ENCODE measurements at places on chromosomes 13 and 19.

DNA sequence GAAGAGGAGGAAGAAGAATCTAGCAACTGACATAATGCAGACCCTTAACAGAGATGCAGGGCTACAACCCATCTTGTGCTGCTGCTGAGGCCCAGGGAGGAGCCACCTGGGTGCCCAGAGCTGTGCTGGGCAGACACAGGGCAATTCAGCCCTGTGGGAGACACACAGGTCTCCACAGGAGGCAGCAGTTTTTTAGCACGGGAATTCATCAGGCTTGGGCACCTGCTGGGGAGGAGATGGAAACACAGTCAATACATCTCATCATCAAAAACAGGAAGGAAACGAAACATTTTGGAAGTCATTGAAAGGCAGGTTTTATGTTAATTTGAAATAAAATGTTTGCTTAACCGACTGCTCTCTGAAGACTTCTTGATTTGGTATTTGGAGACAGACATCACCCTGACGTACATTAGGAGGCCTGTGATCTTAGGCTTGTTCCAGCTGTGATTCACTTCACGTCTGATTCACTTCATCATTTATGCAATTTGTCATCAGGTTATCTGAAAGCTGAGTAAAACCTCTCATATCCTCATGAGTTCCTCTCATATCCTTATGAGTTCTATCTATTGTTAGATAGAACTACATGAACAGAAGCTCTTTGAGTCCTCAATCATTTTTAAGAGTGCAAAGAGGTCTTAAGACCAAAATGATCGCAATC is 77.4 kb downstream of the CYSLTR2 start:
- no peak for DNase-seq

- DNase-seq, result no peak
These were observed 14.4 kb downstream of the SAMD4B start for GRCh38 chr19:39356647-39357046.

- no peak for DNase-seq
These were observed 418.2 kb downstream of the DCT start for GRCh38 chr13:94061301-94061700.

- no peak for DNase-seq
These were observed 69.5 kb downstream of the DACH1 start for GRCh38 chr13:71797517-71797916.

DNA sequence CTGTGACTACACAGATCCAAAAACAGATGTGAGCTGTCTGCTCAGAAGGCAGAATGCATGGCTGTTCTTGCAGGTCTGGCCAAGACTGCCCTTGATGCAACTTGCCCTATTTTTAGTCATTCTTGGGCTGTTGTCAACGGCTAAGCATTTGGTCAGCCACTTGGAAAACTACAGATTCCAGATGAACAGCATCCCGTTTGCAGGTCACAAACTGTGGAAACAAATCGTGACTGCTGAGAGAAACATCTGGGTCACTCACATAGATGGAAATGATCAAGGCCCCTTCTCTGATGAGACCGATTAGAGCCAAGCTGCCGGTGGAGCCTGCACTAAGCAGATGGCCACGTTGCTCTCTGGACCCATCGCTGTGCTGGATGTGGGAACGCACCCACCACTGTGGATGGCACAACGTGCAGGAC is 15.4 kb upstream of the METTL21C start:
- no peak for DNase-seq

- no peak for DNase-seq
These were observed 445.4 kb downstream of the DCT start for GRCh38 chr13:94033830-94034642.

DNA sequence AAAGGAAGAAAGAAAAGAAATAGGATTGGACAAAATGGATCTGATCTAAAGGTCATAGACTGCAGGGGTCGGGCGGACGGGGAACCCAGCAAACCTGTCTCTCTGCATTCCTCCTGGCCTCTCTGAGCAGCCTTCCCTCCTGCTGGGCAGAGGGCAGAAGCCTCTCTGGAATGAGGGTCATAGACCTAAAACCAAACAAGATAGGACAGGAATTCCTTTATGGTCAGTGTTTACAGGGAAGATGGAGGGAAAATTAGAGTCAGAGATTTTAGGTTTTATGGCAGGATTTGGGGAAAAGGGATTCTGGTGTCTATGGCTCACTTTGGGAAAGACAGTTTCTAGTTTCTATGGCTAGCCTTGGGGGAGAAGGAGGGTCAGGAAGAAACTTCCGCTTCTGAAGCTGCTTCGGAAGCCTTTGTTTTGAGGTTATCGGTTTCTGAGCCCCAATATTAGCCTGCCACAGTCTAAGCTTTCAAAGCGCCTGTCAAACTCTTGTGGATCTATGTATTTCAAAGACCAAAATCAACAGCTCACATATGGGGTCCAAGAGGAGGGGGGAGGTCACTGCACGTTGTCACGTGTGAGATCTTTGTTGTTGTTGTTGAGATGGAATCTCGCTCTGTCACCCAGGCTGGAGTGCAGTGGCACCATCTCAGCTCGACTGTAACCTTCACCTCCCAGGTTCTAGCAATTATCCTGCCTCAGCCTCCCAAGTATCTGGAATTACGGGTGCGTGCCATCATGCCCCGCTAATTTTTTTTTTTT is 18.9 kb upstream of the DPRX start:
- DNase-seq, result no peak

DNA sequence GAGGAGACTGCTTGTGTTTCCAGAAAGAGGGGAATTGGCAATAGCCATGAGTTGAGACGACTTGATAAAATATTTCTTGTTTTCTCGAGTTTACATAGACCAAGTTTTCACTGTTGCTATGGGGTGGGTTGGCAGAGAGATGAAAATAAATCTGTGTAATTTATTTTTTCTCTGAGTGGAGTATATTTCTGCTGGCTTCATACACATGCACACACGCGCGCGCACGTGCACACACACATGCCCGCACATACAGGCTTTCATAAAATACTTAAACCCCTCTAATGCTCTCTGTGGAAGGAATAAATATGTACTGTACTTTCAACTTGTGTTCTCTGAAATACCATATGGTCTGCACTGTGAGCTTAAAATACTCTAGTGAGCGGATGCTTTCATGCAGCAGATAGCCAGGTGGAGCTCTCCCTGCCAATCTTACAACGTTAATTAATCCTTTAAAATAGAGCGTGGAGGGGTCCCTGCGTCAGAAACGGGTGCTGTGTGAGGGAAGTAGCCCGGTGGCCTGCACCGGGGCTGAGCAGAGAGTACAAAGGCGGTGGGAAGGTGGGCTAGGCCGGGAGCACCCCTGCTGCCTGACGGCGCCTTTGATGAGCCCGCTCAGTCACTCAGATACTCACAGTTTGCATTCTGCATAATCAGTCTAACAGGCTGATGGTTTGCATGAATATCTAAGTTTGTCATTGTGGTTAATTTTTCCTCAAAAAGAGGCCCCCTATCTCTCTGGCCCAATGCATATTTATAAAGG is 44.1 kb downstream of the CCNE1 start:
- DNase-seq, result no peak

DNA sequence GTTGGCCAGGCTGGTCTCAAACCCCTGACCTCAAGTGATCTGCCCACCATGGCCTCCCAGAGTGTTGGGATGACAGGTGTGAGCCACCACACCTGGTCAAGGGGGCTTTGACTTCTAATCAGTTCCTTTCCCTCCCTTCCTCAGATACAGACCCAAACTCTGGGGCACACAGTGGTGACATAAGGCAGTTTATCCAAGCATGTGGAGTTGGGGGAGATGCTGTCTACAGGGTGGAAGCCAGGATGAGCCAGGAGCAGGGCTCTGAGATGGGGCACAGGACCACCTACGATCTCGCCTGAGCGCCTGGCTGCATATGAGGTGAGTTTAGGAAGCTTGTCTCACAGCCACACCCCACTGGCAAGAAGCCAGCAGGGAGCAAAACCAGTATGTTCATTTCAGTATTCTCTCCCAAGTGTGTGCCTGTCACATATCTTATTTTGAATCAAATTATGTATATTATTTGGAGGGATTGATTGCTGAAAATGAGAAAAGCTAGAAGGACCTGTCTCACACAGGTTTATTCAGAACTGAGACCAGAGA is 67.7 kb downstream of the KCTD15 start:
- no peak for DNase-seq

- no peak for DNase-seq
These were observed 236.6 kb upstream of the MAB21L1 start for GRCh38 chr13:35712907-35713761.

DNA sequence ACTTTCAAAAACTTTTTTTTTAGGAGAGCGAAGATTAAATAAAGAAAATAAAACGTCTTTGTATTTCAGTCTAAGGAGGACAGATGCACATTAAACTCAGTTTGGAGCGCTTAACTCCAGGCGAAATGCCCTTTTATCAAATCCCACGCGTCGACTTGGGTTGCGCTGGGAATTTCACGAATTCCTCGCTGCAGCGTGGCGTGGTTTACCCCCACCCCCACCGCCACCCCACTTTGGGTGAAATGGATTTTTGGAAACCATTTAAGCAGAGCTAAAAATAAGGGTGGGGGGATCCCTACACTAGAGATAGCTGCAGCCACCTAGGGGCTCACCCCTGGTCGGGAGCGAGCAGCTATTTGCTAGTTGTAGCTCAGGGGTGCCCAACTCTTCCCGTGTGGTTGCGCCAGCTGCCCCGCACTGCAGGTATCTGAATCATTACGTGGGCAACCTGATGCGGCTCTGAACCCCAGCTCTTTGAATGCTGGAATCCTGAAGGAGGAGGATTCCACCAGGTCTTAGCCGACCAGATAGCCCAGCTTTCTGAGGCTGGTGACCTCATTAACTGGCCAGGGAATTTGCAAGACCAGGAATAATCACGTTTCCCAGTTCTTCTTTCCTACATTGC is 6.5 kb upstream of the TSHZ3 start:
- no peak for DNase-seq

DNA sequence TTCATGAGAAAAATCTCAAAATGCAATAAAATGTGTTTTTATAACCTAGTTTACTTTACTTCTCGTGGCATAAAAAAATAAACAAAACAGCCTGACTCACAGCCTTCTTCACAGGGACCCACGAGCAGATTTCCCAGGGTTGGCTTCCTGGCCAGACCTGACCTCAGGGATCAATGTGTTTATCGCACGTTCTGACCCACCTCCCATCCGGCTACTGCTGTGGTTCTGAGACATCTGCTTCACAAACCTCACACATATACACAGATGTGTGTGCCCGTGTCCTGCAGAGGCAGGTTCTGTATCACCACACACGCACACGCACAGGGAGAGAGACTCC is 118.3 kb downstream of the COL4A2 start:
- DNase-seq, result no peak

GRCh38 chr19:35226748-35227147 is 1.8 kb downstream of the FAM187B start:
- no peak for DNase-seq

GRCh38 chr19:44748426-44749254 is at the start of gene BCL3:
BCL3 (plus strand) TSS chr19:44748708; CDS start chr19:44748791, 83 bp downstream.
- DNase-seq, result peak; percentile 74

- no peak for DNase-seq
These were observed 414.1 kb upstream of the SLITRK1 start for GRCh38 chr13:84296401-84296800.

DNA sequence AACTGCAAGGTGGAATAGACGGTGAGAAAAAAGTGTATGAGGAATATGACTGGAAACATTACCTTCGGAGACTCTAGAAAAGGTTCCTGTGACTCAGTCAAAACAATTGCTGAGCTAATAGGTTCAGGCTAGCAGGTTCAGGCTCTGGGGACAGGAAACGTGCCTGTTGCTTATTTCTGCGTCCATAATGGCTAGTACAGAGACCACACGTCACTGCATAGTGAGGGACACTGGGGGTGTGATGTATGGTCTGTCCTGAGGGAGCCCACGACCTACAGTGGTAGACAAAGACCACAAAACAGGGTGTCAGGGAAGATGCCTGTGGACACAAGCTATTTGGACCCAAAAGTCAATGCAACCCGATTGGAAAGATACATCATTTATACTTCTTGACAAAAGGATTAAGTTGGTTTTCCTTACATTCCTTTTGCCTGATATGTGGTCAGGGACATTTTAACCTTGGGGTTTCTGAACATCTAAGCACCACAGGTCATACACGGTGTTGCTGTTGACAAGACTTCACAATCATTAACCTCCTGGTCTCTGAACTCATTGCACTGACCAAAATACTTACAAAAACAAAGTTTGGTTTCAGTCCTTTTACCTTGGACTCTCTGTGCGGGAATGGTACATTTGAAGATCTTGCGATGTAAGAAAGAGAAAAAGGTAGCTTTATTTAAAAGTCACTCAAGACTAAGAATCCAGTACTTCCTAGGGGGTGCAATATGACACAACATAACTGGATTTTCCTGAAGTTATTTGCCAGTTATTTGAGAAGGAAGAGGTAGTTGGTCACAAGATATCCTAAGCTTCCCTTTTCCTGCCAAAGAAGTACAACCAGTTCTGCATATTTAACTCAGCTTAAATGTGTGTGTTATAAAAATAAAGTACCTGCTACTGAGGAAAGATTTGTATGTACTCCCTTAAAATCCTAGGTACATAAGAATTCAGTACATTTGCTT is 20.0 kb downstream of the CRYL1 start:
- no peak for DNase-seq

GRCh38 chr13:83340170-83340569 is 542.1 kb downstream of the SLITRK1 start:
- no peak for DNase-seq

- DNase-seq, result no peak
These were observed 303.4 kb downstream of the SPRY2 start for GRCh38 chr13:80037505-80037888.

- no peak for DNase-seq
These were observed 44.4 kb upstream of the HMGB1 start for GRCh38 chr13:30510091-30510490.

GRCh38 chr13:98055623-98056022 is 87.3 kb upstream of the FARP1 start:
- DNase-seq, result no peak

DNA sequence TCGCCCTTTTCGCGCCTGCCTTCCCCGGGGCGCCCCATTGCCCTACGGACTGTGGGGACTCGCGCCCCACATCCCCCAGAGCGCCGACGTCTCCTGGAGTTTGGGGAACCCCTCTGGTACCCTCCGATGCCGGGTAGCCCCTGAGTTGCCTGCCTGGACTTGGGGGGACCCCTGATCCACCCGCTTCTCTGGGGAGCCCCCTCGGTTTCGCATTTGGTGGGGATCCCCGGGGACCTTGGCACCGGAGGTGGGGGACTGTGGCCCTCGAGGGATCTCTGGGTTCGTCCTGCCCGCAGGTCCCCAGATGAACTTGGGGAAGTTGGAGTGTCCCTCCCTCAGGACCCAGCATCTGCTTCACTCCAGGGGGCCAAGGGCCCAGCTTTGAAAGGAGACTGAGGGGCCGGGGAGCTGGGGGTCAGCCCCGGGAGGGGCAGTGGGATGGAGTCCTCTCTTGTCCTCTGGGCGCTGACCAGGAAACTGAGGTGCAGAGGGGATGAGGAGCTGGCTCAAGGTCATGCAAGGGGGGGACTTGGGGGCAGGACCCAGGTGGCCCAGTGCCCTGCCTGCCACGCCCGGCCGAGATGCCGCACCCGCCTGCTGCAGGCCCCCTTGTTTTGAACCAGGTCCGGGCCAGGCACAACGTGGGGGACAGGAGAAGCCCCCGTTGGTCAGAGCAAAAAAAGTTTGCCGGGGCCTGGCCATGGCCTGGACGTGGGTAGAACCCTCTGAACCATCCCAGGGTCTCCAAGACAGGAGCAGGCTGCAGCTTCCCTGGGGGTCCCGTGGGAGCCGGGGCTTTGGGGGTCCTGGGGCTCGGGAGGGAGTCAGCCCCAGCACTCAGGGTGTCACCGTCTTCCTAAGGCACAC is 1.0 kb downstream of the EFNA2 start:
- no peak for DNase-seq

- no peak for DNase-seq
These were observed 870 bp downstream of the SPIB start for GRCh38 chr19:50419580-50420035.

All from CD8-positive, alpha-beta memory T cell (primary cell).